ENCODE measurements at places on chromosomes 13 and 19. TPM values are rescaled to one million over a fixed set of nuclear protein-coding genes. Genes with fewer than 3 reads are reported as not detected.

- peak; percentile 30 for DNase-seq
Measured at GRCh38 chr19:21698215-21698614, 69.2 kb downstream of the ZNF100 start.

DNA sequence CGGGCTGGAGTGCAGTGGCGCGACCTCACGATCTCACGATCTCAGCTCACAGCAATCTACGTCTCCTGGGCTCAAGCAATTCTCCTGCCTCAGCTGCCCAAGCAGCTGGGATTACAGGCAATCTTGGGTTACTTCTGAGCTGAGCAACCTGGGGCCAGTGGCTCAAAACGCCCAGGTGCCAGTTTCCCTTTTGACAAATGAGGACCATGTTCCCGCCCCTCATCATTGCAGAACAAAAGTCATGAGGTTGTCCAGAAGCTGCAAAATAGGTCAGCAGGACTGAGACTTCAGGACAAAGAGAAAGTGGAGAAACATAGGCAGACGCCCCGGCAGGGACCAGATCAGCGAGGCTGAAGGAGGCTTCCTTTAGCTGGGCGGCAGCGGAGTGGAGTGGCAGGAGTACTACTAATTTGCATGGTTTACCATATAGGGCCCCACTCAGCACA, 3.3 kb upstream of the ADGRE5 start:
- DNase-seq: no peak

RUBCNL gene
- 2.3 TPM for polyA plus RNA-seq

DNA sequence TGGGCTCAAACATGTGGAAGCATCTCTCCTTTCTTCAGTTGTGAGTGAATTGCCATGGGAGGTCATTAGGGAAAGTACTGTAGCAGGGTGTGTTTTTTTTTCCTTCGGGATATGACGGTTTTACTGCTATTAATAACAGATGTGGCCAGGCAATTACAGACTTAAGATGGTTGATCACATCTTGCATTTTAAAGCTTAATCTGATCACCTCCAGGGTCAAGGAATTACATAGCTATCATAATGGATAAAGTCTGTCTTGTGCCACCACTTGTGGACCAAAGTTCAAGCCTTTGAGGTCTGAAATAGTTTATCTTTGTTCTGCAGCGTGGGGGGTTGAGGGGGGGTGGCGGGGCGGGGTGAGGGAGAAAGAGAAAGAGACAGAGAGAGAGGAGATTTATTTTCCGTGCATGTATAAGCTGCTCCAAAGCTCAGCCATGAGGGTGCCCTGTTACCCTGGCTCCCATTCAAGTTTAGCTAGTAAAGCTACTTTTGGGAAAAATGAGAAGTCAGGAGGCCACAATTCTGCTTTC, 5.5 kb upstream of the SERP2 start:
- DNase-seq: no peak

GRCh38 chr19:27780367-27781075, 1432.4 kb downstream of the UQCRFS1 start:
- no peak for DNase-seq

DNA sequence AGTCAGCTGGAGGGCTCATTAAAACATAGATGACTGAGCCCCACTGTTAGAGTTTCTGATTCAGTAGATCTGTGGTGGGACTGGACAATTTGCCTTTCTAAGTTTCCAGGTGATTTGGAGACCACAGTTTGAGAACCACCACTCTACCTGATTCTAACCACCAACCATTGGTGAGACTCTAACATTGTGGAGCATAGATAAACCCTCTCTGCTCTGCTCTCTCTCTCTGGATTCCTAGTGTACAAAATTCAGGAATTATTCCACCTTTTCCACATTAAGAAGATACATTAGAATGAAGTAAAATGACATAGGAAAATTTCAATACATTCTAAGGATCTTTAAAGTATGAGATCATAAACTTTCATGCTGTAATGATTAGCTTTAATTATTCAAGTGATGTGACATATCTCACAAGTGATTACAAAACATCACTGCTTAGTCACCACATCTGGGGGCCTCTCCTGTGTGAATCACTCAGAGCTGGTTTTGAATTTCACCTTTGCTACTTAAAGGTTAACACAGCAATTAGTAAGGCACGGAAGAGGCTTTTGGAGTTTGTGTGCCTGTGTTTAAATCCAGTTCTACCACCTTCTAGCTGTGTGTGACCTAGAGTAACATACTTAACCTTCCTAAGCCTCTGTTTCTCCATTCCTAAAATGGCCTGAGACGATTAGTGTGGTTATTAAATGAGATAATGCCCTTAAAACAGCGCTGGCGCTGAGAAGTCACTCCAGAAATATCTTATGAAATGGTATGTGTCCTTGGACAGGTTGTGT, 78.5 kb upstream of the NBEA start:
- no peak for DNase-seq

DNA sequence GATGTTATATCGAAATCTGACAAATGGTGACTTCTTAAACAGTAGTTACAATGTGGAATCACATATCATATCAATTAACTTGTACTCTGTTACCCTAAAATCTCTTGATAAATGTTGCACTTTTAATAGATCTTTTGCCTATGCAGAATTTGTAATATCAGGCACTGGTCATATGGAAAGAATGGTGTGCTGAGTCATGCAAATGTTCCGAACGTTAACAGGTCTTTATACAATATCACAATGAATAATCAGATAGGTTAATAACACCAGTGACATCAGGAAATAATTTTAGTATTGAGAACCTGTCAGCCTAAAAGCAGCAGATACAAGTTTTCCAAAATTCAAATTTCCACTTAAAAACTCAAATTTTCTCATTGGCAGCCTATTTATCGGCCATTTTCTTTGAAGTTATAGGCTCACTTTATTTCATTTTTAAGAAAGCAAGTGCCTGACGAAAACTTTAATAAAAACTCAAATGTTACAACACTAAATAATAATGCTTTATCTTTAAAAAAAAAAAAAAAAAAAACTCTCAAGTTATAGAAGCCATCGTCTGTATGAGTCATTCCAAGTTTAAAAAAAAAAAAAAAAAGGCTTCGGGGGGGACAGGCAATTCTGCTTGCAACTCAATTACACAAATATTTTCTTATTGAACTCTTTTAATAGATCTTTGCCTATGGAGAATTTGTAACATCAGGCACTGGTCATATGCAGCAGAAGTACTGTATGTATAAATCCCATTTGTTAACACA, 180.9 kb downstream of the DIAPH3 start:
- DNase-seq: no peak

DNA sequence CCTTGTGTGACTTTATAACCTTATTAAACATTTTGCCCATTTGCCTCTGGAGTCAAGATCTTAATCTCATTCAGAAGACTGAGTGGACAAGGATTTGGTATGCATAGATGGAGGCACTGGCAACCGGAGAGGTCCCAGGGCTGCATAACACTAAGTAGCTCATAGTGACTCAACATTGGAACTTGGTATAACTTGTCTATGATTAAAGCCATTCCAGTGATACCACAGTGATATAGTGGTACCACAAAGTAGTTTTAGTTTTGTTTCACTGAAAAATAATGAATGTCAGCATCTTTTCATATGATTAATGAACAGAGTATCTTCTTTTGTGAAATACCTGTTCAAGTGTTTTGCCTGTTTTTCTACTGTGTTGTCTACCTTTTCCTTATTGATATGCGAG, 26.4 kb downstream of the CDK8 start:
- DNase-seq: no peak

GRCh38 chr19:3710265-3710812, 2.2 kb downstream of the TJP3 start:
- DNase-seq: peak; percentile 71

- DNase-seq: no peak
Measured at GRCh38 chr13:65330691-65331090, 1899.4 kb downstream of the PCDH9 start.

DNA sequence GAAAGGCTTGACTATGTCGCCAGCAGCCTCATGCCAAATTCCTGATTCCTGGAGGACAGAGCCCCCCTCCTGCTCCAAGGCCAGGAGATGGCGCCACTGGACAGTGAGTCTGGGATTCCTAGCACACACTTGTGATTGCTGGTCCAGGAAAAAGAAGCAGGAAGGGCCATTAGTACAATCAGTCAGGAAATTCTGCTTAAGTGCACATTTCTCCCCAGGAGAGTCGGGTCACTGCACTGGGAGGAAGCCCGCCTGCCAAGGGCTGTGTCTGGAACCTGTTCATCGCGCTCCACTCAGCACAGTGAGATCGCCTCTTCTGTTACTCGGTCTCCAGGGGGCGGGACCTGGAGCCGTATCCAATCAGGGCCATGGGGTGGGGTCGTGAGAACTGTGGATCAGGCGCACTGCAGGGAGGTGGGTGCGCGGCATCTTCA, 65.1 kb downstream of the ZNF823 start:
- DNase-seq: peak; percentile 58

ZNF568 gene
- 29.6 TPM for polyA plus RNA-seq

GRCh38 chr19:4012092-4012974, 4.8 kb downstream of the PIAS4 start:
- DNase-seq: no peak

GRCh38 chr19:33505823-33506222, 15.8 kb downstream of the PEPD start:
- DNase-seq: no peak

DNA sequence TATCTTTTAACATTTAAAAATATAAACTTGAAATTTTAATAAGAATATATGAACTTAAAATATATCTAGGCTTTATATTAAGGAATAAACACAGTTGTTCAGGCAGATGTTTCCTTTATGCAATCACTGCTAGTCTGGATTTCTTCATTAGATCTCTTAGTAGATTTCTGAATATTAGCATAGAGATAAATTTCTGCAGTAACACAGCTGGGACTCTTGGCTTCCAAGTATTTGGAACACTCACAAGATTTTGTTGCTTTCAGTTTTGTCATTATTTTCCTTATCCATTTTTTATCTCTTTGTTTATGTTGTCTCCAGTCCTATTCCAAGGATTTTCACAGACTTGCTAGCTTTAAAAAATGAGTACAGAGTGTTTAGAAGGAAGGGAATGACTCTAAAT, 857.1 kb downstream of the GPC5 start:
- peak; percentile 52 for DNase-seq

EXOC3L2 gene
- polyA plus RNA-seq: 2.8 TPM

DNA sequence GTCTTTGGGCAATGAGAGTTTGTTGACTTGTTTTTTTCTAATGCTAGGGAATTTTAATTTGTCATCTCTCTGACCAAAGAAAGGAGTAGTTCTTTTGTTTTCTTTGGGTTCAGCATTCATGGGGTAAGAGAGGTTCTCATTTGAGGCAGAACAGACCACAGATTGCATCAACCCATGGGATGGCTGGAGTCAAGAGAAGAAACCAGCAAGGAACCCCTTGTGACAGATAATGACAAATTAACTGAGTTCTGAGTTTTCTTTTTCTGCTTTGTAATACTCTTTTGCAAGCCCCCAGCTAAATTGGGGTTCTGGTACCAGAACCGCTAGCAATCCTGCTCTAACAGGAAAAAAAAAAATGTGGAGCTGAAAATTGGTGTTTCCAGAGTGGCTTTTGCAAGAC, 864.1 kb downstream of the DIAPH3 start:
- DNase-seq: no peak

DNA sequence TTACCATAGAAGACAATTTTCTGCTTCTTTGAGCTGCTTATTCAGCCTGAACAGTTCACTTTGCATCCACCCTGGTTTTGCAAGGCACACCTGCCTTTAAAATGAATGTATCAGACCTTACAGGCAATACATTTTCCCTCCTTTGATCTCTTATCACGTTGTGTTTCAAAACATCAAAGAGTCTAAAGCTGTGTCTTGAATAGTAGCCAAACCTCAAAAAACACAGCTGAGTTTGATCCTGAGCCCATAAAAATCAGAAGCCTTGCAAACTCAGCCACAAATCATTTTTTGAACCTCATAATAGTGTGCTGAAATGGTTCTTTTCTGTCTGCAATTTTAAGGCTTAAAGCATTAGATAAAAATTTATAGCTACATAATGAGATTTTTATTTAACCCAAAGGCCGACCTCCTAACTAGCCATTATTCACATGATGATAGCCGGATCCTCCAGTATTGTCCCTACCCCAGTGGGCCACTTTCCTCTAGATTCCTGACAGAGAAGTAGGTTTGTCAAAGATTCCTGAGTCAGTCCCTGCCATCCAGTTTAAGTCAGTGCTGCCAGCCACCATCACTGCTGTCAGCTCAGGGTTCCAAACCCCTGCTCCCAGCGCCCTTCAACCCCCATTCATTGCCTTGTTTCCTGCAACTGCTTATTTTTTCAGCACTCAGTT, 71.8 kb downstream of the CAB39L start:
- peak; percentile 10 for DNase-seq

DENND1C gene
- polyA plus RNA-seq: 17.3 TPM

MBD3L3 gene
- not detected for polyA plus RNA-seq

GRCh38 chr13:60332682-60333081, 64.3 kb upstream of the TDRD3 start:
- no peak for DNase-seq

DNA sequence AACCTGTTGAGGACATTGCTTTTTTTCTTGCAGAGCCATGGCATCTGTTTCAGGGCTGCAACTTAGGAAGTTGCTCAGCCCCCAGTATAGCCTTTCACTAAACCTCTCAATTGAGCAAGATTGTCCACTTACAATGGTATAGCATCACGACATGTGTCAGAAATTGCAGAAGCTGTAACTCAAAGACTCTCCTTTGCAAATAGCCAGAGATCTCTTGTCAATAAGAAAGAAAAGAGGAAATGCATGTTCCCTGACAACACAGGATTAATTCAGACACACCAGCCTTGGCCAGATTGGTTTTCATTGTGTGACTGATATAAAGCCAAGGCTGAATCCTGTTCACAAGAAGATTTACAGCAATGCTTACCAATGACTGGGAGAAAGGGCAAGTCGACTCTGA, 38.7 kb upstream of the CYSLTR2 start:
- no peak for DNase-seq

SIGLEC7 gene
- polyA plus RNA-seq: 0.66 TPM

HSH2D gene
- polyA plus RNA-seq: 1.2 TPM

DNA sequence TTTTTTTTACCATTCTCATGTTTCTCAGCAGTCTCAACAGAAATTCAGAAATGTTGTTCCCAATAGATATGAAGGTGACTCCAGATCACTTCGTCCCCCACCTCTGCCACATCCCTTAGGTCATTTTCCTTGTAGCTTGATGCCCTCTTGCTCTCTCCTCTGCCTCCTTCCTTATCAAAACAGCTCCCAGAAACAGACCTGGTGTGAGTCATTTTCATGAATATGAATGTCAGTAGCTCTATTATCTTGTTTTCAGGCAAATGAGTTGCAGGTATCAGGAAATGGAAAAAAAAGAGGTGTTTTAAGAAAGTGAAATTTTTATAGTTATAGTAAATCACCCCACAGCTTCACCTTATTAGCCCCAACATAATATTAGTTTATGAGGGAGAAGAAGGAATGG, 539.3 kb downstream of the SUCLA2 start:
- DNase-seq: no peak
